ENCODE measurements at places on chromosomes 11 and 22. TPM values are rescaled to one million over a fixed set of nuclear protein-coding genes. Genes with fewer than 3 reads are reported as not detected.

- DNase-seq, result no peak
Measured at GRCh38 chr11:45092404-45092785, 54.0 kb upstream of the PRDM11 start.

DNA sequence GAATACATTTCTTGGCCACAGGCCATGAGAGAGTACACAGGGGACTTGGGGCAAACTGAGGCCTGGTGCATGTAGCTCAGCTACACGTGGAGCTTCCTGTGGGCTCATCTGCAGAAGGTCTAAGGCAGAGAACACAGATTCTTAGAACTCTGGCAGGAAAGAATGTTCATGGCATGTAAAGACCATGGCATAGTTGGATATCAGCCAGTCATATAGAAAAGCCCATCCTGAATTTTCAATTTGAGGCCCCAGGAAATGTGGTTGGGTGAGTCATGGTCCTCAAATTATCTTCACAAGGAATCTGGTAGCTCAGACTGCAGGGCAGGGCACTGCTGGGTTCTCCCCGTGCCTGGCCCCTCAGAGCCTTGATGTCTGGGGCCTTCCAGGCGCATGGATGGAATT, 13.7 kb upstream of the ST3GAL4 start:
- no peak for DNase-seq

DNA sequence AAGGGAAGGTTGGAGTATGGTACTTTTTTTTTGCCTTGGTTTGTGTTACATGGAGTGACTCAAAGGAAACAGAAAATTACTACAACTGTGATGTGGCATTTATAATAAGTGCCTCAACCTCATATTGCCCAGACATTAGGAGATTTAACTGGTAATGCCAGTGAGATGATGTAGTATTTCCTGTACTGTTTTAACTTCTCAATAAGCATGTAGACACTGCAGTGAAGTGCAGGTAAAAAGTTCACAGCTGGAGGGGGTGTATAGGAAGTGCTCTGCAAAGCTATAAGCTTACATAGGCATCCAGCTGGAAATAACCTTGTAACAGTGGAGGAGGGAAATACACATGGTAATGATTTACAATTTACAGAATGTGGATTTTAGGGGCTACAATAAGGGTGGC, 138.2 kb upstream of the MTMR2 start:
- DNase-seq, result no peak

DNA sequence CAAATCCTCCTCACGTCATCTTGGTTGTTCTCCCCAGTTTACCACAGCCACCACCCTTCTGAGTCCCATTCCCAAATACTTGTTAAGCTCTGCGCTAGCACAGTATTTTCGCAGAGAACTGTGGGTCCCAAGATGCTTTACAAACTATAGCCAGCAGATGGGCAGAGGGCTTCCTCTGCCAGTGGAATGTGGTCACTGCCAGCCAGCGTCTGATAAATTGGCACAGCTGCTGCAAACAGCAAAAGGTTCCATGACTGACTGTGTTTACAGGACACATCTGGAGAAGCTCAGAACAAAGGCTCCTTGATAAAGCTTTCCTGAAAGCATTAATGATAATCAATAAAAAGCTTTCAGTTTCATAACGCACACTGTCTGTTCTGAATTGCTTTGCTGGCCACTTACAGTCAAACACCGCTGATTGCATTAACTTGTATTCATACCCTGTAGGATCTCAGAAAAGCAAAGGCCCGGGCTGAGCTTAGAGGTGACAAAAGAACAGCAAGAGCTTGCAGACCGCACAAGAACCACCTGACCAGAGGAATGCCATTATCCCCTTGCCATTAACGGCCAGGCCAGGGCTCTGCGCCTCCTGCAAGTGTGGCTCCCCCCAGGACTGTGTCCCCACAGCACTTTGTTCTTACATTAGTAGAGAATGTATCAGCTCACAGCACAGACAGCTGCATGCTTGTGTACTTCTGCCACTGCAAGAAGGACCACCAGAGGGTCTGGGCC, 120.6 kb downstream of the MICAL3 start:
- no peak for DNase-seq

DNA sequence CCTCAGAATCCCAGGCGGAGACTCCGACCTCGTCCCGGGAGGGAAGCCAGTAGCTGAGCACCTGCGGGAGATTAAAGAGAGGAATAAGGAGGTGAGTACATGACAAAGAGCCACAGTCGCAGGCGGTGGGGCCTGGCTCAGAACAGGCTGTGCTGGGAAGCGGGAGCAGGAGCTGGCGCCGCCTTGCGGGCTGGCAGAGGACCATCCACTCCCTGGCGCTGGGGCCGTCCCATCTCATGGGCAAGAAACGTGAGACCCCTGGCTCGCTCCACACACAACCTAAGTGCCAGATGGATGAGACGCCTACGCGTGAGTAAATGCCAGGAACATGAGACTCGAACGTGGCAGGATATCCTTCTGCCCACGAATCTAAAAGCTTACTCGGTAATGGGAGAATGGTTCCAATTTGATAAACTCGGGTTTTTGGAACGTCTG, 6.3 kb downstream of the CEND1 start:
- no peak for DNase-seq

DNA sequence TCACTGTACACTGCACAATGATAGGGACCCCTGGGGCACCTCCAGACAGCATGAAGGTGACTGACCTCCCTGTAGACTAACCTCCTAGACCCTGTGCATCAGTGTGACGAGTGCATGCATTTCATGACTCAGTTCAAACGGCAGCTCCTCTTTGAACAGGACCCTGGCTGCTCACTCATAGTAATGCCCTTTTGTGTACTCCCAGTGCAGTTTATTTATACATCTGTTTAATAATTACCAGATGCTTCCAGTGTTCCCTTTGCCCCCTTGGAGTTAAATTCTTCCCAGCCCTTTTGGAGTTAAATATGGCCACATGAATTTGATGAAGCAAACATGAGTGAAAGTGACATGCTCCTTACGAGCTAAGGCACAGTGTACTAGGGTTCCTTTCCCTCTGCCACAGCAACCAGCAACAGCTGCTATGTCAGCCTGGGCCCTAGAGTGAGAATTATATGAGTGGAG, 72.4 kb downstream of the PANX1 start:
- DNase-seq, result no peak

GRCh38 chr11:77409046-77409445, 64.8 kb downstream of the PAK1 start:
- no peak for DNase-seq

- DNase-seq, result no peak
Measured at GRCh38 chr11:36027731-36028130, 83.9 kb downstream of the LDLRAD3 start.

DNA sequence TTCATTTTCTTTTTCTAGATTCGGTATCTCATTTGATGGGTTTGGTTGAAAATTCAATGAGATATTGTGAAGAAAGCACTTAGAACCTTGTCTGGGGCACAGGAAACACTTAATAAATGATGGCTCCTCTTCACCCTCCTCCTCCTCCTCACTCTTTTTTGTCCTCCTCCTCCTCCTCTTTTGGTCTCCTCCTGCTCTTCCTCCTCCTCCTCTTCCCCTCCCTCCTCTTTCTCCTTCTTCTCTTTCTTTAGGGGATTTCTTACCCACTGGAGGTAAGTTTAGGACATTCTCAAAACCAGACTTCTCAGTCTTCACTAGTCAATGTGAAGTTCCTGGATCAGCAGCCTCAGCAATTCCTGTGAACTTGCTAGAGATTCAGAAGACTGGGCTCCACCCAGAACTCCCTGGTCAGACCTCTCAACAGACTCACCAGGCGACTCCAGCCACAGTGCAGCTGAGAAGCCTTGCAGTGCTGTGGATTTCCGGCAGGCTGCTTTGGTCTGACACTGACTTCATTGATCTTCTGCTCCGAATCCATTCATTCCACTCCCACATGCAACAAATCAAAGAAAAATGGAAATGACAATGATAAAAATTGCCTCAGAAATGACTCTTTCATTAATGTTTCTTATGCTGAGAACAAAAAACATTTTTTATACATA, 368.6 kb upstream of the B3GAT1 start:
- DNase-seq, result no peak

GRCh38 chr11:5232176-5232575, 2.1 kb downstream of the HBD start:
- no peak for DNase-seq

- no peak for DNase-seq
Measured at GRCh38 chr22:47607486-47607885, 845.0 kb downstream of the TBC1D22A start.

- DNase-seq, result no peak
Measured at GRCh38 chr11:1574238-1574932, 2.3 kb upstream of the DUSP8 start.

DNA sequence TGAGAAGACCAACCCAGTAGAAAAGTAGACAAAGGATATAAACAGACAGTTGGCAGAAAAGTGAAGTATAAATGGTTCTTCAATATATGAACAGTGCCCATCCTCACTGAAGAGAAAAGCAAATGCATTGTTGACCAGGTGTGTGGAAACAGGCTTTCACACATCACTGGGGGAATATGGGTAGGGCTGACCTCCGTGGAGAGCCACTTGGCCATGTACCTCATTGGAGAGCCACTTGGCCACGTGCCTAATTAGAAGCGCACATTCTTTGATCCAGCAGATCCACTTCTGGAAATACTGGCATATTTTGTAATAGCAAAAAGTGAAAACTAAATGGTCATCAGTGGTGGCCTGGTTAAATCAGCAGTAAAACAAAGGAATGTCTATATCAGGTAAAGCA, 43.2 kb downstream of the PPP6R3 start:
- DNase-seq, result no peak

DNA sequence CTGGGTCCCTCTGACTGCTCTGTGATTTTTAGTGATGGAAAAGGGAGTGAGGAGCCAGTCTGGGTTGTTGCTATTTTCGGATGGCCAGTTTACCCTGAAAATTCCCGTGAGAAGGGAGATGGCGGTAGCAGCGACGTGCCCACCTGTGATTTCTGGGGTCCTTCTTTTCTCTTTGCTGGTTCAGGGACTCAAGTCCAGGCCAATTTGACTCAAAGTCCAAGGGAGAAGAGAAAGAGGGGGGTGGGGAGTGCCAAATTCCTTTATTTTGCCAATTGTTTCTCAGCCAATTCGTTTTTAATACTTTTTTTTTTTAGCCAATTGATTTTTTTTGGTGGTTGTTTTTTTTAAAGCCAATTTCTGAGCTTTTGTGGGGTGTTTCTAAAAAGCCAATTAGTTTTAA, 6.9 kb downstream of the IGF2 start:
- no peak for DNase-seq

DNA sequence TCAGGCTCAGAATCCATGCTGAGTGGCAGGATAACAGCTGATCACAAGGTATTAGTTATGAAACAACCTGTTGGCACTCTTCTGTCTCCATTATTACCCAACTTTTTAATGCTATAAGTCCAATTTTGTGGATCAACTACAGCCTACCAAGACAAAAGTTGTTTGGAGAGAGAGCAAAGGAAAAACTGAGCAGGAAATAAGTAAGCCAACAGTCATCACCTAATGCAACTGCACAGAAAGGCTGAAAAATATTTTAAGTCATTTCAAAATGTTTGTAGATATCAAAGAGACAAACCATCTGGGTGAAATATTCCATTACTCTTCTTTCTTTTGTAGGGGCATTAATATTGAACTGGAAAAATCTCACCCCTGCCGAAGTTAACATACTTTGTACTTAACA, 41.6 kb downstream of the FDX1 start:
- DNase-seq, result no peak

ABCC8 gene
- not detected for total RNA-seq

CHID1 gene
- total RNA-seq, result 90.5 TPM

MYO18B gene
- under 0.01 TPM for total RNA-seq

SPI1 gene
- 69.4 TPM for total RNA-seq

PHF21B gene
- total RNA-seq, result not detected

AQP11 gene
- total RNA-seq, result 1.7 TPM

PHOX2A gene
- not detected for total RNA-seq
